Calu3 (cell line): ENCODE measurements at places on chromosomes 7 and 10.

DNA sequence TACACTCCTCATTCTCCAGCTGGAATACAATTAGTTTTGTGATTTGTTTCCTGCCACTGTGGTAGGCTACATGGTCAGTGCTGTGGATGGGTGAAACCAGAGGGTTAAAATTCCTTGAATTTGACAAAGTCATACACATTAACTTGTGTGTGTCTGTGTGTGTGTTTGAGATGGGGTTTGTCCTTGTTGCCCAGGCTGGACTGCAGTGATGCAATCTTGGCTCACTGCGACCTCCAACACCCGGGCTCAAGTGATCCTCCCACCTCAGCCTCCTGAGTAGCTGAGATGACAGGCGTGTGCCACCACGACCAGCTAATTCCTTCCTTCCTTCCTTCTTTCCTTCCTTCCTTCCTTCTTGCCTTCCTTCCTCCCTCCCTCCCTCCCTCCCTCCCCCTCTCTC is 24.8 kb upstream of the GIMAP8 start:
- no peak for DNase-seq

- DNase-seq, result no peak
Observed at GRCh38 chr10:24568042-24568441, 155.6 kb downstream of the ARHGAP21 start.

DNA sequence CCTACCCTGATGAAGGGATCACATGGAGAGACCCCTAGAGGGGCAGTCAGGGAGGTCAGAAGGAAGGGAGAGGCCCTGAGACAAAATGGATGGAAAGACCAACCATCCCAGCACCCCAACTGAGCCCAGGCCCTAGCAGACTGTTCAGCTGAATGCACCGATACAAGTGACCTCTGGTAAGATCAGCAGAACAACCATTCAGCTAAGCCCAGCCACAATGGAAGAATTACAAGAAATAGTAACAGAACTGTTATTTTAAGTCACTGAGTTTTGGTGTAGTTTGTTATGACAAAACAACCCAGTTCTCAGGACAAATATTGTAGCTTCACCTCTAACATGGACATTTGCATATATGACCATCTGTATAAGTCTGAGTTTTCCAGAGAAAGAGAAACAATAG is 210.4 kb upstream of the SVIL start:
- DNase-seq, result no peak

DNA sequence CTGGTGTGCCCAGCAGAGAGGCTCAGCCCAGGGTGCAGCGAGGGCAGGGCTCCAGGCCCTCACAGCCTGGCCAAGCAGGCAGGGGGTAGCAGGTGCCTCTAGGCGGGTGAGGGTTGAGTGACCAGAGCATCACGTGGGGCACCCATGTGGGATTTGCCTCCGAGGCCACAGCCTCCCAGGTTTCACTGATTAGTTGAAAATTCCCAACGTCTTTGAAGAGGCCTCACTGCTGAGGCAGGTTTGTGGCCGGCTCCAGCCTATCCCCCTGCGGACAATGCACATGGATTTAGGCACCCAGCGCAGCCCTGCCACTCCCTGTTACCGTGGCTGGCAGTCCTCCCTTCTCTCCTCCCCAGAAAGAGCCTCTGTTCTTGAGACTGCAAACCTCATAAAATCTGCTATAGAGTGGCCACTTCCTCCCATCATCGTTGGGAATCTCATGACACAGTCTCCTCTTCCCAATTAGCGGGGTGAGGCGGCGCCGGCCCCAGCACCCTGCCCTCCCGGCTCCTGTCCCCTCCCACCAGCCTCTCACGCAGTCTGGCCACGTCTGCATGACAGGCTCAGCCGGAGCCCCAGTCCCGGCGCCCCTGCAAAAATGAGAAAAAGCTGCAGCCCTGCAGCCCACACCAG is 10.8 kb downstream of the MYL10 start:
- no peak for DNase-seq

GRCh38 chr10:14293526-14293925 is 37.2 kb downstream of the FRMD4A start:
- DNase-seq, result no peak

GRCh38 chr10:117617659-117618058 is 75.1 kb downstream of the EMX2 start:
- no peak for DNase-seq

DNA sequence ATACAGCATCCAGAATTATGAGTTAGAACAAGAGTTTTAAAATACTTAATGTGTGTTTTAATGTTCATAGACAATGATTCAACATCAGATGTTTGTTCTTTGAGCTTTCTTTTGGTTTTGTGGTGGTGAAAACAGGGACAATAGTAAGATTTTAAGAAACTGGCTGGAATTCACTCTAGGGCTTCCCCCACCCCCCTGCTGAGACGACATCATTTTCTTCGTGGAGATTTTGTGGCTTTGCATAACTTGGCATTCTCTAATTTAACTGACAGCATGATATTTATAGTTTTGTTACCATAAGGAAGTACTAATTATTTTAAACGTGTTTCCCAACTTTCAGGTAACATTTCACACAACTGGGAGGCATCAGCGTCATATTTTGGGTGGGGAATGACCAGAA is 184.1 kb downstream of the BICC1 start:
- no peak for DNase-seq

DNA sequence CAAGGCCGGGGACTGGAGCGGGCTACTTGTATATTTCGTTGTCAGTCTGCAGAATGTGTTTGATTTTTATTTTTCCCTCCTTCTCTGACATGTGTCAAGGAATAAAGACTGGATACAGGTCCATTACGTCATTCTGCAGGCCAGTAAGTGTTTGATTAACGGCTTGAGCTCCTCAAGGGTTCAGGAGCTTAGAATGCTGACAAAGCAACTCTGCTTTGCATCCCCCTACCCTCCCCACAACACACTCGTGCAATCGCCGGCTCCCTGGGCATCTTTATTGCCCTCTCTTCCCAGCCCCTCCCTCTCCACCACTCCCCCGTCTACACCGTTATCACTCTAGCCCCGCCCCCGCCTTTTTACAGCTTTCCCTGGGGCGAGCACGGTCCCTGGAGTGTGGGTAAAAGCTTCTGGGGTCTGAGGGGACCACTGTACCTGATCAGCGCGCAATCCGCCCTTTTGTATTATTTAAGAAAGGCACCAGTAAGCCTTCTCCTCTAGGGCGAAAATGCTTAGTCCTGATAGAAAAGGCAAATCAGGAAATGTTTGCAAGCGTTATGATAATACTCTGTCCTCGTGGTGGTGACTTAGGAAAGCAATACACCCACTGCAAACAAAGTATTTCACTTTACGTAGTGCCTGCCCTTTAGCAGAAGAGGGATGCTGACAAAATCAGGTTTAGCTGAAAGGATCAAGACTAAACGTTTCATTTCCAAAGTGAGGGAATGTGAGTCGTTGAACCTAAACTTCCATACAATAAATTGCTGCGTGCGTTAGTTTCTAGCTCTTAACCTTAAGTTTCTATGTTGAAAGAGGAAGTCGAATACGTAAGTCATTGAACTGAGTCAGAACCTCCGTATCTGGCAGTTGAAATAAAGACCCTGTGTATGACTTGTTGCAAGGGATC is 1.4 kb upstream of the CREB5 start:
- peak; percentile 54 for DNase-seq

- DNase-seq, result no peak
Observed at GRCh38 chr10:110016039-110016438, 8.3 kb downstream of the ADD3 start.

DNA sequence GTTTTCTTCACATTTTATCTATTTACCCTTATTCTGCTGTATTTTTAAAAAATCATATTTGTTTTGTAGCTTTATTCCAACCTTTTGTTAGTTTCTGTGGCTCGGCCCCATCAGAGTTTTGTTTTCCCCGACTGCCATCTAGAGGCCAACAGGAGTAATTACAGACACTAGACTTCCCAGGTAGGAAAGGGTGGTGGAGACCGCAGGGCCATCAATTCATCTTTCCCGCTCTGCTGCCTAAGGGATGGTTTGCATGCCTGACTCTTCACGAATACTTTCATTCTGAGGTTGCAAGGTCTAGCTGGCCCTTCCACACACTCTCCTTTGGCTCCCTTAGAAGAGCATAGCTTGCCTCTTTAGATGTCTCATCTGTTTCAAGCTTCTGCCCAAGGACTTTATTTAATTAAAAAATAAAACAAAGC is 38.3 kb downstream of the LYZL2 start:
- peak; percentile 51 for DNase-seq

DNA sequence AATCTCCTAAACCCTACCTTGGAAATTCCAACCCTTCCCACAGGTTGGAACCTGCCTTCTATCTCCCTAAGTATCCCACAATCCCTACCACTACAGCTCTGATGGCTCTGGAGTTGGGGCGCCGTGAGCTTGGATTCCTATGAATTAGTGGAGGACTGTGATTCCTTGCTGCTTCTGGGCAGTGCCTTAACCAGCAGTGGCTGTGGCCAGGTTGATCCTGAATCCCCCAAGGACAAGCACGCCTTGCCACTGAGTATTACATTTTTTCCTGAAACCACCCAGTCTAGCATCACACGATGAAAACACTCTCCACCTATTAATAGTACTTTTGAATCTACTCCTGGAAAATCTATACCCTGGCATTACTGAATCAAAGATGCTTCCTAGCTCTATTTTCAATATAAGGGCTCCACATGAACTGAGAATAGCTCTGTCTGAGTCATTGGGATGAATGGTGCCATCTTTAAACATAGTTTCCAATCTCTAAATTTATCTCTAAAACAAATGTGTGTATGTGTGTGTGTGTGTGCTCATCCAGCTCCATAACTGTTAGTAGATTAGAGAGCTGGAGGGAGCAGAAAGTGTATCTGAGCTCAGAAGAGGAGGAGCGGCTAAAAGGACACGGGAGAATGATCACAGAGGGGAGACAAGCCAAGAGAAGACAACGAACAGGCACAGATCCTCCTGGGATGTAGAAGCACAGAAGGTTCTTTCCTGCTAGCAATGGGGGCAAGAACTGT is 11.9 kb upstream of the INPP5F start:
- no peak for DNase-seq

GRCh38 chr10:77713521-77714280 is 76.1 kb upstream of the KCNMA1 start:
- DNase-seq, result no peak

DNA sequence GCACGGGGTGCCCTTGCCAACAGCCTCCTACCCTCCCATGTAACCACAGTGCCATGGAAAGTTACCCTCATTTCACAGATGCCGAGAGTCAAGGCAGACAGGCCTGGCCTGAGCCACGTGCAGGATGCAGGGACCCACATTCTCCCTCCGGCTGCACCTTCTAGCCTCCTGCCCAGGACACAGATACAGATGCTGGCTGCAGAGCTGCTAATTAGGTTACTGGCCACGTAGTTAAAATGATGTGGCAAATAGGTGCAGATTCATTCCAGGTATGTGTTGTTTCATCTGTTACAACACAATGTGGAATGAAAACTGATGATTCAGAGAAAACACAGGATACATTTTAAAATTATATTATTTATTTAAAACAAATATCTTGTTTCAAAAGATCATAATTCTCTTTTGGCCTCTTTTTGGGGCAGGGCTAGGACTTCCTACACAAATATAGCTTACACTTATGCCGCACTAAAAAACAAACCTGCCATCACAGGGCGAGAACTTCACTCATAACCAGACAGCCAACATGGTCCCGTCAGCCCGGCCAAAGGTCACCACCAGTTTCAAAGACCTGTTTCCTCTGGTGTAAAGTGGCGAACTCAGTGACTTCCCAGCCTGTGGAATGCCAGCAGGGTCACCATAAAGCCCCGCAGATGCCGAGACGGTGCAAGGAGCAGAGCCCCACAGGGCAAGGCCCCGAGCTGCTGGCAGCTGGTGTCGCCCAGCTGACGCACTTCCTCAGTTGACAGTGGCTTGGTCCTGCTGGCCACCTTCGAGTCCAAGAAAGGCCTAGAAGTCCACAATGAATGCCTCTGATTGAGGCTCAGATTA is 83.5 kb downstream of the TNS3 start:
- DNase-seq, result no peak

DNA sequence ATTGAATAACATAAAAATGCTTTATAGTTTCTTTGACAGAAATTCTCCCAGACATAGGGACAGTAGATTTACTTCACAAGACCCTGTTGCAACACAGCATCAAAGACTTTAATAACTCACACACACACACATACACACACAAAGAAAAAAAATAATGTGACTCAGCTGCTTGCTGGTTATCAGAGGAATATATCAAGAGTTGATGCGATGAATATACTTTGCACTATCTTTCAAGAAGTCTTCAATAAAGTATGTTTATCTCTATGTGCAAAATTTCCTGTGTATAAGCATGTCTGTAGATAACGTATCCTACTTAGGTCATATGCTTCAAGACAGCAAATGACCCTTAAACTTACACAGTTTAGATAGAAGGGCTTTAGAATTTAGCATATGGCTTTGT is 243.1 kb downstream of the ARL4A start:
- DNase-seq, result no peak

- no peak for DNase-seq
Observed at GRCh38 chr10:62121187-62121530, 147.5 kb downstream of the RTKN2 start.

GRCh38 chr7:138458576-138459412 is 1.3 kb upstream of the TRIM24 start:
- no peak for DNase-seq

DNA sequence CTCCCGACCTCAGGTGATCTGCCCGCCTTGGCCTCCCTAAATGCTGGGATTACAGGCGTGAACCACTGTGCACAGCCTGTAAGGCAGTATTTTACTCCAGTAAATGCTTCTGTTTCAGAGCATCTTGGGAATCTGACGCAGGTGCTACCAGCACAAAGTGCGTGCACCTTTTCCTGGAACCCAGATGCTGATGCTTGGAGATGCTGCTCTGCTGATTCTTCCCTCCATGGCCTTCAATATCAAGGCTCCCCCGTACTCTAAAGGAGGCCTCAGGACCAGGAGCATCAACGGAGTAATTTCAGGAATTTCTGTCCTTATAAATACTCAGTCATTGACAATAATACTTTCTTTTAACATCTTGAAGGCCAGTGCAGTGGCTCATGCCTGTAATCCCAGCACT is 23.5 kb downstream of the DENND2A start:
- DNase-seq, result no peak

GRCh38 chr10:52353205-52353604 is 39.1 kb downstream of the DKK1 start:
- DNase-seq, result no peak

GRCh38 chr10:79435271-79436065 is 10.0 kb downstream of the ZCCHC24 start:
- no peak for DNase-seq

GRCh38 chr7:21355406-21355874 is 72.4 kb upstream of the SP4 start:
- peak; percentile 38 for DNase-seq
